Activated CD4-positive, alpha-beta T cell treated with anti-CD3 and anti-CD28 coated beads, Interleukin-2, Interleukin-4, amounts not matched to agents 100 ng/mL and 50 ng/mL, durations not matched to agents 16 hours and 8 hours (primary cell): ENCODE measurements at places on chromosomes 3 and 15.

GRCh38 chr3:113560271-113560670 lies 27.9 kb downstream of the SIDT1 start:
- no peak for DNase-seq

DNA sequence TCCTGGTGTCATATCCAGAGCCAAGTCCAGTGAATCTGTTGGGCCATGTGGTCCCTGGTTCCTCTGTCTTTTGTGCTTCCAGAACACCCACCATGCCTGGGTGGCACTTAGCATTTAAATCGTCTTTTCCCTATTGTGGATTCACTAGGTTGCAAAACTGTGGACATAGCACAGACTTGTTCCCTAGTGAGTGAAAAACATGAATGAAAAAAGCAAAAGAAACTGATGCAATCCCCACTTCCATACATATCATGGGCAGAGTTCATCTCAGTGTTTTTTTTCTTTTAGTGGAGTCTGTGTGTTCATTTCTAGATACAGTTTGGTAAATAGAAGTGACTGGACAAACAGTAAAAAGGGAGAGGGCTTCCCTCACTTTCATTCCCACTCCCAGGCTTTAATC lies 170.5 kb downstream of the SLCO3A1 start:
- no peak for DNase-seq

- DNase-seq, result no peak
These were observed 16.7 kb upstream of the SOX2 start for GRCh38 chr3:181694805-181695660.

GRCh38 chr3:128372707-128373533 lies 93.8 kb downstream of the DNAJB8 start:
- DNase-seq, result no peak

DNA sequence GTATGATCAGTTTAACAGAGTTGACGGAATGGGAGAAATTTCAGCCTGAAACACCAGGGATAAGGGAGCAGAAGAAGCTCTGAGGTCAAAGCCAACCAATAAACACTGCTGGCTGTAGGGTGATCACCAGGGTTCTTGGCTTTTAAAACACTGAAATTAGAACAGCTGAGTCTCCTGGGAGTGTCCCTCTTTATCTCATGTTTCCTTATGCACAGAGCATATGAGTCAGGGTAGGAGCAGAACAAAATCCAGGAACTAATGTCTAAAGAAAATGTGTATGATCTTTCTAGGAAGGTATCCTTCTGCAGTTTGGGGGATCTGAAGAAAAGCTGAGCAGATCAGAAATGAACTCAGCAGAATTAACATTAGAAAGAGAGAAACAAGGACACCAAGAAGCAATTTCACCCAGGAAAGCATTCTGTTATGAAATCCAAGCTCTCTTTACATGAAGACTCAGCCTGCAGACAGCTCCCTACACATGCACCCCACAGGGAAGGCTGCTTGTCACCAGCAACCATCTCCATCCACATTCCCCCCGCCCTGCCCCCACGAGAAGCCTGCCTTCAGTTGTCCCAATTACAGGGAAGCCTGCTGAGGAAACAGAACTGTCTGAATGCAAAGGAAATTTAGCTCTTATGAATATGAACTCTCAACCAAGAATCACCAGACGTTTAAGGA lies 469.7 kb downstream of the PDCD6IP start:
- DNase-seq, result no peak

DNA sequence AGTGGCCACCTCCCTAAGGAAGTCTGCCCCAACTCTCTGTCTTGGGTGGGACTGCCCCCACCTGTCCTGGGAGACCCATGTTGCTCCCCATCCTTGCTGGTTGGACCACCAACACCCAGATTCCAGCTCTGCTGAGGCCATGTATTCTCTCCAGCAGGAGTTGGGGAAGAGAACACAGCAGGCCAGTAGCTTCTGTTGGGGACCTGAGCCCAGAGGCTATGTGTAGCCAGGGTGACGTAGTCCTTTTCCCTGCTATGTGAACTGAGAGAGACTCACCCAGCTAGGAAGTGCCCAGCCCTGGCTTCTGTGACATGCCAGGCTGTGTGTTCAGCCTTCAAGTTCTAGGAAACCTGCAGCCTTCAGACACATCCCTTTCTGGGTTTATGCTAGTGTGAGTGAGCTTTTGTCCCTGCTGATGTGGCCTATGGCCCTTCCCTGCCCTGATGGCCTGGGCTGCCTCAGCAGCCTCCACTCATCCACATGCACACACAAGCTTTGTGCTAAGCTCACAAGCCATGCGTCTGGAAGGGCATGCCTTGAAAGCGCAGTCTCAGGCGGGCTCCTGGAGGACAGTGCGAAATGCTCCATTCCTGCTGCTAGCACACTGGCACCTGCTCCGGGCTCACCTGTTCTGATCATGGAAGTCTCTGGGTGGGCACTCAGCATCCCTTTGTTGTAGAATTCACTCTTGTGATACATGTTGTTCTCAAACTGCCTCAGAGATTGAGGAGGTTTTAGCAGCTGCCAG lies 42.6 kb downstream of the KY start:
- no peak for DNase-seq

- no peak for DNase-seq
These were observed 29.8 kb downstream of the GNB4 start for GRCh38 chr3:179421500-179421899.

DNA sequence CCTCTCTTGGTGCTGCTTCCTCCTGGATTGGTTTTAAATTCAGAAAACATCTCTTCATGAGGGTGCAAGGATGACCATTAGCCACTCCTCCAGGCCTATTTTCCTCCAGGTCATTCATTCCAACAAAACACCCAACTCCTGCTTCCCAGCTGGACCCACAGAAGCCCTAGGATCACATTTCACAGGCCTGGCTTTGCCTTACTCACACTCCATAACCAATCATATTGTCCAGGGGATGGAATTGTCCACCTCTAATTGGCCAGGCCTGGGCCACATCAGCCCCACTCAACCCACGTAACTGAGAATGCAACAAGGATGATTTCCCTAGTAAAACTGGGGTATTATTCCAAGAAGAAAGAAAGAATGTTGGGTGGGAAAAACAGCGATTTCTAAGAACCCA lies 616.7 kb upstream of the SUCLG2 start:
- DNase-seq, result no peak

DNA sequence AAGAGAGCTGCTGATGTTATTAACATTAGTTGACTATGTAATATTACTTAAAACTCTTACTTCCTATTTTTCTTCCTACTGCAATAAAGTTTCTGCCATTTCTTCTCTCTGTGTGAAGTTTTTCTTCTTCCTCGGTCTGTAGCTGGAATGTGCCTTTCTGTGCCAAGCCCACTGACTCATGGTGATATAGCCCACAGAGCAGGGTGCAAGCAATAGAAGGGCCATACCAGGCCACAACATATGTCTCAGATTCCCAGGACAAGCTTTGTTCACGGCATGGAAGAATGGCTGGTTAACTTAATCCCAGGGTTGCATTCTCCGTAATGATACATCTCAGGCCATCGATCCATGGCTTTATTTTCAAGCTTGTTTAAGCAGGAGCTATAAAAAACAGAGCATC lies 815.3 kb downstream of the TUSC7 start:
- no peak for DNase-seq

- DNase-seq, result no peak
These were observed 304.5 kb upstream of the NECTIN3 start for GRCh38 chr3:110767156-110767555.

DNA sequence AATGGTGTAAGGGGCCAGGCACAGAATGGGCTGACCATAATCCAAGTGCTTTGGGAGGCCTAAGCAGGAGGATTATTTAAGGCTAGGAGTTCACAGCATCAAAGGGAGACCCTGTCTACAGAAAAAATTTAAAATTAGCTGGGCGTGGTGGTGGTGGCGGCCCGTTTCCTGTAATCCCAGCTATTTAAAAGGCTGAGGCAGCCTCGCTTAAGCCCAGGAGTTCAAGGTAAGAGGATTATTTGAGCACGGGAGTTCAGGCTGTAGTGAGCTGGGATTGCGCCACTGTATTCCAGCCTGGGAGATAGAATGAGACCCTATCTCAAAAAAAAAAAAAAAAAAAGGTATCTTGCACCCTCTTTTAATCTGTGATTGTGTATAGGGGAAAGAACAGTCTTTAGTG lies 1.9 kb downstream of the TMA7 start:
- no peak for DNase-seq

DNA sequence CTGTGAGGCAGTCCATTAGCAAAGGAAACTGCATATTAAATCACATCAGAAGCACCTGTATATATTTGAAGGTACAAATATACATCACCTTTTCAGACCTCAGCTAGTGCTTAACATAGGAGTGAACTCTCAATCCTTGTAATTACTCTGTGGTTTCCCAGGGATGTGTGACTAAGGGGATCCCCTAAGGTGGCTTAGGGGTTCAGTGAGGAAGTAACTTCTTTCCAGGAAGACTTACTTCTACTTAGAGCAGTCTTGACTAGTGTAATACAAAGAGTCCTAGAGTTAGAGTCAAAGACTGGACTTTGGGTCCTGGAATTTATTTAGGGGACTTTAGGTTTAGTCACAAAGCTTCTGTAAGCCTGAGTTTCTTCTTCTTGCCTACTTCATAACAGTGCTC lies 8.7 kb upstream of the SUMF1 start:
- DNase-seq, result no peak

GRCh38 chr3:98172621-98173020 lies 6.1 kb downstream of the OR5H15 start:
- DNase-seq, result no peak

DNA sequence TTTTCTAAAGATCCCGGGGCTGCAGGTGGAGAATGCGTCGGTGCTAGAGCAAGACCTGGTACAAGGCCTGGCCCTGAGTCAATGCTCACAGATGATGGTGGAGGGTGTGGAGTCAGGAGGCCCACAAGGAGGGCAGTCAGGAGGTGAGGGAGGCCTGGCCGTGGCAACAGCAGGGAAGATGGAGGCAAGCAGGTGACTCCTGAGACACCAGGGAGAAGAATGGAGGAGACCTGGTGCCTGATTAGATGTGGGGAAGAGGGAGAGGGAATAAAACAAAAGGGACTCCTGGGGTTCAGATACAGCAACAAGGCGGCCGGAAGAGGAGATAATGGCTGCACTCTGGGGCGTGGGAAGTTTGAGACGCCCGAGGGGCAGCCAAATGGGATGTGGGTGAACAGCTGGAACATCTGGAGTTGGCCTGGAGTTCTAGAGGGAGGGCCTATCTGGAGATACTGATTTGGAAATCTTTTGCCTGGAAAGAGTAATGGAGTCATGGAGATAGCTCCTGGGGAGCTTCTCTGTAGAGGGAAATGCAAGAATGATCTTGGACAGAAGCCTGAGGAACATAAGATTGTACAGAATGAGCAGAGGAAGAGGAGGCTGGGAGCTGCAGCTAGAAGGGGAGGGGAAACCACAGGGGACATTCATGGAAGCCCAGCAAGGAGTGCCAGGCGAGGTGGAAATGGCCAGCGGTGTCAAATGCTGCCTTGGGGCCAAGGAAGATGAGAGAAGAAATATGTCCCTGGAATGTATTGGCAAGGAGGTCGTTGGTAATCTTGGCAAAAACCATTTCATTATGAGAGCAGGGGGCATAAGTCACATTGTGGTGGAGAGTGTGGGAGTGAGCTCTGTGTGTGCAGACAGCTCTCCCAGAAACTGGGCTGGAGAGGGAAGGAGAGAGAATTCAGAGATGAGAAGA lies 67.5 kb upstream of the CORO2B start:
- no peak for DNase-seq

DNA sequence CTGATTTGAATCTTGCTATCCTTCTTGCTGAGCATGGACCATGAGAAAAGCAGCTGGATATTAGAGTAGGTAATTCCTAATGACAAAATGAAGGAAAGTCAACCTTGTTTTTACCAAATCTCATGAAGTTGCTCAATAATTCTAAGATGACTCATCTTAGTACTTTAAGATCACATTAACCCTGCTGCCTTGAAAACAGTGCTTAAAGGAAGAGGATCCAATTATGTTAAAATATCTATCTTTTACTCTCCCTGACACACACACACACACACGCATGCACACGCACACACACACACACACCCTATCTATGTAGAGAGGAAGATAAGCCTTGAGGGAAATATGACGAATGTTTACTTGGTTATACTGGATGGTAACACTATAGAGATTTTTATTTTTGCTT lies 16.0 kb upstream of the MYO1E start:
- no peak for DNase-seq

- no peak for DNase-seq
These were observed 77.0 kb downstream of the LPP start for GRCh38 chr3:188230962-188231361.

- no peak for DNase-seq
These were observed 29.3 kb downstream of the APPL1 start for GRCh38 chr3:57256844-57257243.

- no peak for DNase-seq
These were observed 313.6 kb upstream of the LMCD1 start for GRCh38 chr3:8187996-8188395.

DNA sequence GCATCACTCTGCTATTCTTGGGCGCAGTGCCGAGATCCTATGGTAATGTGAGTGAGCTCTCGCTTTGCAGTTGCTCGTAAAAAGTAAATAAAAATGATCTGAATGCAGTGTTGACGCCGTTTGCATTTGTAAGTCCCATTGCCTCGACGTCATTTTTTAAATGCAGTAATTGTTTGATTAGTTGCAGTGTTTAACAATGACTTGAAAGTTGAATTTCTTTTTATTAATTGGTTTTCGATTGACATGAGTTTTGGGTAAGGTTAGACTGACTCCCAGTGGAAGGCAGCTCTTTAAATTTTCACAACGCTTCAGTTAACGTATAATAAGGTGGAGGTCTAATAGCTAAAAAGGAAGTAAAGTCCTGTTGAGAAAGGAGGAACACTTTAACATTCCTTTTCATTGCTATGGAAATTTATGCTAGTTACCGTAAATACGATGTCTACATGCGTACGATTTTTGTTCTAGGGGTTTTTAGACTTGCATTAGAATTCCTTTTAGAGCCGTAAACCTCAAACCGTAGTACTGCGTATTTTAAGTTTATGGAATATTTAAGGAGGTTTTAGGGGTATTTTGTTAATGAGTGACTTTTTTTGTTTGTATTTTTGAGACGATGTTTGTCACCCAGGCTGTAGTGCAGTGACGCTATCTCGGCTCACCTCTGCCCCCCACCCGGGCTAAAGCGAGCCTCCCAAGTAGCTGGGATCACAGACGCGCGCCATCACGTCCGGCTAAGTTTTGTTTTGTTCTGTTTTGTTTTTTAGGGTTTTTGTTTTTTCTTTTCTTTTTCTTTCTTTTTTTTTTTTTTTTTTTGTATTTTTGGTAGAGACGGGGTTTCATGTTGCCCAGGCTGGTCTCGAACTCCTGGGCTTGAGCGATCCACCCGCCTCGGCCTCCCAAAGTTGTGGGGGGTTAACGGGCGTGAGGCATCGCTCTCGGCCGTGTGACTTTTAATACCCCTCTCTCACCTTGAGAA lies 1.4 kb downstream of the MORF4L1 start:
- no peak for DNase-seq

DNA sequence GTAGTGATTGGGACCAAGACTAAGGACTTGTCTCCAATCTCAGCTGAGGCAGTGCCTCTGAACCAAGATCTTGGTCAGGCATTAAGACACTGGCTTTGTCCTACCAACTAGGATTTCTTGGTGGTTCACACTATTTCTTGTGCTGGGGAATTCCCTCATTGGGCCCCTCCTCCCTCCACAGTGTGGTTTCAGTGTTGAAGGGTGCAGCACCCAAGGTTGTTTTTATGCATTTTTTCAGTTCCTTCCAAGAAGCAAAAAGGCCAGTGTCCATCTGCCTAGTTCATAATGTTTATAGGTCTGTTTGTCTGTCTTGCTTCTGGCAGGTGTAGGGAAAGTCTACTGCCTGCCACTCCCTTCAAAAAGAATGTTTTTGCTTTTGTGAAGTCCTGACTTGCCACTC lies 10.6 kb upstream of the ITPKA start:
- DNase-seq, result peak; percentile 55

- DNase-seq, result no peak
These were observed 235.5 kb upstream of the IGF1R start for GRCh38 chr15:98412852-98413251.
